ENCODE measurements at places on chromosomes 5 and 9. TPM values are rescaled to one million over a fixed set of nuclear protein-coding genes. Genes with fewer than 3 reads are reported as not detected.

CCL27 gene
- total RNA-seq: not detected

CARD9 gene
- total RNA-seq: 3.9 TPM

GLRA1 gene
- total RNA-seq: not detected

CCNJL gene
- total RNA-seq: 4.9 TPM

SPATA31A5 gene
- not detected for total RNA-seq

All from placental pericyte (primary cell).